ENCODE measurements at places on chromosomes 5 and 9.

DNA sequence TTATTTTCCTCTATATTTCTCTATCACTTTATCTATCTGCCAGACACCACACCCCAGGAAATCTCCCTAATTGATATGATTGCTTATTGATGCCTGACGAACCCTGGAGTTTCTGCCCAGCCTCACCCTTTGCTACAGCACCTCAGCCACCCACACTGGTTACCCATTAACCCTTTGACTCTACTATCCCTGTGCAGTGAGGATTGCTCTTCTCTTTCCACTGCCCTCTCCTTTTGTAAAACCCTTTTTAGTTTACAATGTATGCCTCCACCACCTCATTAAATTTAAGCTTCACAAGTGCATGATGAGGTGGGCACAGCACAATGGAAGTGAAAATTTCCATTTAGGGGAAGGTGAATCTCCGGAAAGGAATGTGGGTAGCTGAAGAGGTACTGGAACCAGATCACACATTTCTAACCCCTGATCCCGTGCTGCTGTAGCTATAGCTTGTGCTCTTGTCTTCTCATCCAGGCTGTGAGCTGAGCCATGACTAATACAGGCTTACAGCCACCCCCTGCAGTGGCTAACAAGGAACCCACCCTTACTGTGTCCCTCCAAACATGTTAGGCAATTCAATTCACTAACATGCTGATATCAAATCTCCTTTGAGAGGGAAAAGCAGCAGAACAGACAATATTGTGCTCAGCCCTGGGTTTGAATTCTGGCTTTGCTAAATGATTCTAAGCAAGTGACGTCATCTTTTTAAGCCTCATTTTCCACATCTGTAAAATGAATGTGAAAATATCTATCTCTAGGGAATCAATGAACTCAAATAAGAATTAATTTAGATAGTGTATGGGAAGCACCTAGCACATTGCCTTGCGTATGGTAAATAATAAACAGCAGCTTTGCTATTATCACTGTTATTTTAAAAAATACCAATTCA is 186.9 kb upstream of the TRIM32 start:
- no peak for DNase-seq

- DNase-seq, result no peak
These were observed 71.4 kb upstream of the STXBP1 start for GRCh38 chr9:127540664-127541041.

DNA sequence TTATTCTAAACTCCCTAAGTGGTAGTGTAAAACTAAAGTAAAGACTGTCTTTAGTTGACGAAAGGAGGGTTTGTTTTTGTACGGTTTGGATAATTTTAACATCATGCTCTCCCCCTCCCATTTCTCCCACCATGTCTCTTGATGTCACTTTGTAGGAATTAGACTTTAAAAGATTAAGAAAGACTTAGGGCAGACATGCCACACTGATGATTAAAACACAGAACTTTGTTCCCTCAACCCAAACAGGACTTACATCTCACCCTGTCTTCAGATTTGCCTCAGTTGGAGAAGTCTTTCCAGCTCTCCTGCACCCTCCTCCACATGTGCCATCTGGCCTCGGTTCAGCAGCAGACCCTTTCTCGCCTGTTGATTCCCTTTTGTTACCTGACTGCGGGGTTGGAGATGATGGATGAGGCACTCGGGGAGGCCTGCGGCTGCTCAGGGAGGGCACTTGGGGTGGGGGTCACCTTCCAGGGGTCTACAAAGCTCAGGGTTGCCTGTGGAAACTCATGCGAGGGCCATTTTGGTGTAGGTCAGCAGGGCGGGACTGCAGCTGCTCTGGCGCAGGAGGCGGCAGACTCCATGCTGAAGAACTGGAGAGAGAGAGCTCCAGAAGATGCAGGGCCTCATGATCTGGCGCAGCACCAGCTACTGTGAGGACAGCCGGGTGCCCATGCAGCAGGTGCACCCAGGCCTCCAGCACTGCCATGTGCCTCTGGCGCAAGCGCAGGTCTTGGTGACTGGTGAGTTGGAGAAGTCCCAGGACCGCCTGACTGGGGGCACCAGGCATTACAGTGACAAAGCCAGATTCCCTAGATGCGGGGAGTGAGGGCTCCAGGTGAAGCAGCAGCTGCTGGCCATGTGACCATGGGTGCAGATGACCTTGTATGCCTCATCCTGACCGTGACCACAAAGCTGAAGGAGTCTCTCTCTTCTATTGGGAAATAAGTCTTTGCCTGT is 24.5 kb upstream of the EXOC3 start:
- DNase-seq, result no peak

DNA sequence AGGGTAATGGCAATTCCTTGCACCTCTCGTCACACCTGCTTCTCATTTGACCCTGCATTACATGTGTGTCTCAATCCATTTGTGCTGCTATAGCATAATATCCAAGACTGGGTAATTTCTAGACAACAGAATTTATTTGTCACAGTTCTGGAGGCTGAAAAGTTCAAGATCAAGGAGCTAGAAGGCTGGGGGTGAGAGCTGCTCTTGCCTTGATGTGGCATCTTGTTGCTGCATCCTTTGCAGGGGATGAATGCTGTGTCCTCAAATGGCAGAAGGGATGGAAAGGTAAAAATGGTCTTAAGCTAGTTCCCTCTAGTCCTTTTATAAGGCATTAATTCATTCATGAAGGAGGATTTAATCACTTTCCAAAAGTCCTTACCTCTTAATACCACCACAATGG is 323.7 kb upstream of the RPS23 start:
- no peak for DNase-seq

DNA sequence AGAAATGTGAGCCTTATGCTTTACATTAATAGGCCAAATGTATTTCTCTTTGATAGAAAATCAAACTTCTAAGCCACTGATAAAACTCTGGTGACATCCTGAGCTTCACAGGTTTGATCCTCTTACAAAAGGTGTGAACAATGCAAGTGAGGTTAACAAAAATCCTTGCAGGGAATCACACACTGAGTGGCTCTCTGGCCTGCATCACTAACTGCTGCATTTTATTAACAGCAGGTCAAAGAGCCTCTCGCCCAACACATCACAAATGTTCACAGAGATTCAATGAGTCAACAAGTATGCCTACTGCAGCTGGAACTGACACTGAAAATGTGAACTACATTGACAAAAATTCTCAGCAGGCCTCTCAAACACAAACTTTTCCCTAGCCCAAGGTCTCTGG is 122.3 kb downstream of the SEMA5A start:
- DNase-seq, result no peak

- DNase-seq, result no peak
These were observed 133.8 kb upstream of the SLC24A2 start for GRCh38 chr9:19922476-19923118.

DNA sequence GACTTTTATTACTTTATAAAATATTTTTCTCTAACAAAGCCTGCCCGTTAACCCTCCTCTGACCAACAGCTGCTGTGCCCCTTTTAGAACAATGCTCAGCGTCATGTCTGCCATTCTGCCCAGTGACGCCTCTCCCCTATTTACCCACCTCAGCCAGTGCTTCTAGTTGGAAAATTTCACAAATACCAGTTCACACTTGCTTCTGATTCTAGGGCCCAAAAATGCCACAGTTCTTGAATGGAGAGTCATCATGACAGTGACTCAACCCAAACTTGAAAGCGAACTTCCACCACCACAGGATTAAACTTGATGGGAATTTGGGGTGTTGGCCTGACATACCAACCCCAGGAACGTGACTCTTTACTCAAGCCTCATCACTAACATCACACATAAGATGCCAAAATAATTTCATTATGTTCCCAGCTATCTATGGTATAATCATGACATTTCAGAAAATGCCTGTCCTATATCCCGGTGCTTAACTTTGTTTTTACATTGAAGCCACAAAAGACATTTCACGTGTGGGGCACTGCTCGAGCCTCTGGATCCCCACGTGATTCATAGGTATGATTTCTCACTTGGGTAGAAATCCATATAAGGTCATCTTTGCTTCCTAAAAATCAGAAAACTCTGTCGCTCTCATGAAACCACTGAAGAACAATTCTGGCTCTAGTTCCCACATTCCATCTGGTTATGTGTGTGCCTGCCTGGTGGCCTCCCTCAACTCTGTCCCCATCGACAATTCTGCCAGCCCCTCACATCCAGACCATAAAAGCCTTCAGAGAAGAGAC is 220.9 kb downstream of the ACTL7B start:
- no peak for DNase-seq

DNA sequence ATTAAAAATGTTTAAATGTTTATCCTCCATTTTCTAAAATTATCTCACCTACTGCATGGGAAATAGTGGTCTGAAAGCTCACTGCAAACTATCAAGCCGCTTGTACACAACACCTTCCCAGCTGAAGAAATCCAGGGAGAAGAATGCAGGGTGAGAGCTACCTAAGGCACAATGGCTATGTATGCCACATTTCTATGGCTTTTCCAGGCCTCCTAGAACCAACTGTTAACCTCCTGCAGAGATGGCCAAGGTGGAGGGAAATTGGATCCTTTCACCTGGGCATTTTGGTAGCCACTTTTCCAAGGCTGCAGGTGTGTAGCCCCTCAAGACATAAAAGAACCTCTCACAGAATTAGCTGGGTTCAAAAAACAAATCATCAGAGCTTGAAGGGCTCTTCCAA is 286.4 kb downstream of the EBF1 start:
- no peak for DNase-seq

GRCh38 chr9:120032639-120033038 is 547.3 kb downstream of the CDK5RAP2 start:
- no peak for DNase-seq

DNA sequence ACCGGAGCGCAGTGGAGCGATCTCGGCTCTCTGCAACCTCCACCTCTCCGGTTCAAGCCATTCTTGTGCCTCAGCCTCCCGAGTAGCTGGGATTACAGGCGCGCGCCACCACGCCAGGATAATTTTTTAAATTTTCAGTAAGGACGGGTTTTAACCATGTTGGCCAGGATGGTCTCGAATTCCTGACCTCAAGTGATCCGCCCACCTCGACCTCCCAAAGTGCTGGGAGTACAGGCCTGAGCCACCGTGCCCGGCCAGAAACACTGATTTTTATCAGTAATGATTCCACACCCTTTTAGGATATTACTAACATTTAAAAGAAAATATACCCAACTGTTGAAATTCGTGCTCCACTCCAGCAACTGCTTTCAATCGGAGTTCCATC is 464 bp upstream of the FAM151B start:
- no peak for DNase-seq
